ENCODE measurements at places on chromosomes 13 and 19. TPM values are rescaled to one million over a fixed set of nuclear protein-coding genes. Genes with fewer than 3 reads are reported as not detected.

- DNase-seq: no peak
Measured at GRCh38 chr13:34001389-34001788, 183.4 kb downstream of the RFC3 start.

The TGFB1 gene
- total RNA-seq: 102 TPM

DNA sequence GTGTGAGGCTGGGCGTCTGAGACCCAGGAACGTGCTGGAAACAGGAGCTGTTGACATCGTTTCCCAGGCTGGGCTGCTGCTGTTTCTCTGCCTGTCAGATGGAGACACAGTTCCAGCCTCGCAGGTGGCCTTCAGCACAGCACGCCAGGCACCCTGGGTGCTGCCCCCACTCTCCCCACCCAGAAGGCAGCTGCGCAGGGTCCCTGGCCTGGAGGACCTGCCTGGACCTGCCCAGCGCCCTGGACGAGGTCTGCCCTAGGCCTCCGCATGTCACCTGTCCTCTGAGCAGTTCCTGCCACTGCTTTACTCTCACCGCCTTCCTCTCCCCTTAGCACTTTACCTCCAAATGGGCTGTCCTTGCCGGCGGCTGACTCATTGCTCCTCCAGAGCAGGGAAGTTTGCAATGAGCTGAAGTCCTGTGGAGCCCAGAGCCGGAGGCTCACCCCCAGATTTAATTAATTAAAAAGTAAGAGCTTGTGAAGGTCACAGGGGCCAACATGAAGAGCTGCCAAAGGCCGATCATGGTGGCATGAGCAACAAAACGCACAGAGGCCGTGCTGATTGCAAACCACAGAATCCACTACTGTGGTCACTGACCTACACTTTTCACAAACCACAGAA lies 32.2 kb downstream of the C13orf46 start:
- DNase-seq: no peak

DNA sequence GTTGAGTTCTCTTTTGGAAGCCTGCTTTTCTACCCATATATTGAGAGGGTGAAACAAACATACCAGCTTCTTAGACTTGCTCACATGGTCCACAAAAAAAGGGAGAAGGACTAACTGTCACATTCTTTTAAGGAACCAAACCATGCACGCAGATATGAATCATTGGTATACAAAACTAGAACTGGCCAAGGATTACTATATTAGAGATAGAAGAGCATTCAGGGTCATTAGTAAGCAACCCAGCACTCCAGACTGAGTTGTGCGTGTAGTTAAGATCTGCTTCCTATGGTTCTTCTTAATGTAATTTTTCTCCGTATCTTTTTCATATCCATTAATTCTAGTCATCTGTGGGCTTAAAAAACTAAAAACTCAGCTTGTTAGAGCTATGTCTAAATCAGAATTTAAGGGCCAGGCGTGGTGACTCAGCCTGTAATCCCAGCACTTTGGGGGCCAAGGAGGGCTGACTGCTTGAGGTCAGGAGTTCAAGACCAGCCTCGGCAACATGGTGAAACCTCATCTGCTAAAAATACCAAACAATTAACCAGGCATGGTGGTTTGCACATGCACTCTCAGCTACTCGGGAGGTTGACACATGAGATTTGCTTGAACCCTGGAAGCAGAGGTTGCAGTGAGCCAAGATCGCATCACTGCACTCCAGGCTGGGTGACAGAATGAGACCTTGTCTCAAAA lies 19.6 kb downstream of the ALG5 start:
- no peak for DNase-seq

- DNase-seq: no peak
Measured at GRCh38 chr13:98890186-98890585, 87.7 kb downstream of the DOCK9 start.

The OVOL3 gene
- 0.63 TPM for total RNA-seq

The SYCN gene
- total RNA-seq: not detected

DNA sequence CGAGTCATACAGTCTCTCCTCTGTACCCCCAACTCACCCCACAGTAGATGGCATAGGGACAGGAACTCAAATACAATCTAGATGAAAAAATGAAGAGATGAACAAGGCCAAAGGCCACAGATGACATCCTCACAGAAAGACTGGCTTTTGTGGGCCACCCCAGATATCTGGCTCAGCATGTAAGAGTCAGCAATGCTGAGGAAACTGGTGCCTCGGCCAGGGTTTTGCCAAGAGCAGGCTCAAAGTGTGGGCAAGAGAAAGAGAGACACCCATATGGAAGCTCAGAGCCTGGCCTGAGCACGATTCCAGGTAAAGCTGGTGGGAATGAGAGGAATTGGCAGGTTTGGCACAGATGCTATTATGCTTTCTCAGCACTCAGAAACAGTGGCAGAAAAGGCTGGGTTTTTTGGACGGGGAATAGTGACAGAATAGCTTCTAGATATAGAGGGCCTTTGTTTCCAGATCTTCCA lies 460.6 kb downstream of the FOXO1 start:
- DNase-seq: no peak

The SELENOV gene
- not detected for total RNA-seq

The LAIR1 gene
- total RNA-seq: not detected

The CIRBP gene
- total RNA-seq: 386 TPM

- no peak for DNase-seq
Measured at GRCh38 chr19:5624741-5625278, 1.9 kb downstream of the SAFB start.

DNA sequence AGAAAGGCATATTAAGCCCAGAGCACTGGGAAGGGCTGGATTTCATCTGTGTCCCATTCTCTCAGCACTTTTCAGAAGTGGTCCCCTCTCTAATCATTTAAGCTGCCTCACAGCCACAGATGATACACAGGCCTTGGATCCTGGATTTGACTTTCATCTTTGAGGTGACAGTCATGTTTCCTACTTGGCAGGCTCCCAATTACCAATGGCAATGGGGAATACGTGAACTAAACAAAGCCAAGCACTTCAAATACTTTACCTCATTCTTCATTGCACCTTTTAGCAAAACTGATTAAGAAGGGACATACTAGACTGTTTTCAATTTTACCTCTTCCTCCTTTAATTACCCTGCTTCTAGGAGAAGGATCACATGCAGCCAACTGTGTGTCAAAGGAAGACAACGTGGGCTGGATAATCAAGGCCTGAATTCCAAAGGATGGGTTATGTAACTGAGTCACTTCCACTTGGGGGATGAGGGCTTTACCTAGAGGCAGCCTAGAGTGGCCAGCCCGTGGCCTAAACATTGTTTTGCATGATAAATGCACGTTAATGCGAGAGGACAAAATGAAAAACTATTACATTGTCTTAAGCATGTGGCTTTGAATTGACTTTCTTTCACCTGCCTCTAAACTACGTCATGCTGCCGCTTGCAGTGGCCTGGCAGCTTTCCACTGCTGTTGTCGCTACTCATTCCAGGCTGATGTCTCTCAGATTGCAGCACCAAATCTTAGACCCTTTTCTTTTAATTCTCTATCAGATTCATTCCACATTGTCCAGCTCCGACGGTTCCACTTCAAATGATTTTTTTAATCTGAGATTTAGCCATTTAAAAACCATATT lies 95.0 kb downstream of the KCTD12 start:
- DNase-seq: no peak

The ZNF492 gene
- not detected for total RNA-seq

The RFXAP gene
- total RNA-seq: 29.2 TPM

DNA sequence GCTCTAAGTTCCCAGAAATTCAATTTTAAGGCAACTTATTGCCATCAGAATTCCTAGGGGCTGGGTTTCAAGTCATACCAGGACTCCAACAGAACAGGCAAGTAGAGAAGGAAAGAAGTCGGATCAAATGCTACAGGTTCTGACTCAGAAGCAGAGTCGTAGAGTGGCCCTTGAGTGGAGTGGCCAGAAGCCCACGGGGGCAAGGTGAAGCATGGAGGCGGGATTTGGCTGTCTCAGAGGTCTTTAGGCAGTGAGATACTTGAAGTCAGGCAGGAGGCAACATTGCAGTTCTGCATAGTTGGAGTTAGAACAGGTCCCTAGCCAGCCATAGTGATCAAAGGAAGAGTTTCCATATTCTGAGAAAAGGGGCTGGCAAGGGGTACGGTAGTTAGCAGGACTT lies 111.6 kb downstream of the NHLRC3 start:
- no peak for DNase-seq

GRCh38 chr13:66138172-66138811 lies 1091.8 kb downstream of the PCDH9 start:
- no peak for DNase-seq

The STK11 gene
- 73.2 TPM for total RNA-seq

The COMP gene
- not detected for total RNA-seq

The MUC16 gene
- not detected for total RNA-seq

DNA sequence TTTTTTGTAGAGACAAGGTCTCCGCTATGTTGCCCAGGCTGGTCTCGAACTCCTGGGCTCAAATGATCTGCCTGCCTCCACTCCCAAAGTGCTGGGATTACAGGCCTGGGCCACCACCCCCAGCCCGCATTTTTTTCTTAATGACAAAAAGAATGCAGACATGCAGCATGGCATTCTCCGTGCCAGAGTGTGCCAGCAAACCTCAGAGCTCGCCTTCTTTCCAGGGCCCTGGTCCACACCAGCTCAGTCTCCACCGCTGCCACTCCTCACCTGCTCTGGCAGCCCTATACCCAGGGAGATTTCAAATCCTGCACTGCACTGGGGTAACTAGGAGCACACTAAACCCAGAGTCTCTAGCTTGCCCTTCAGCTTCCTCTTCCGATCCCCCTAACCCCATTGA lies 41.7 kb downstream of the ZIC5 start:
- DNase-seq: no peak

DNA sequence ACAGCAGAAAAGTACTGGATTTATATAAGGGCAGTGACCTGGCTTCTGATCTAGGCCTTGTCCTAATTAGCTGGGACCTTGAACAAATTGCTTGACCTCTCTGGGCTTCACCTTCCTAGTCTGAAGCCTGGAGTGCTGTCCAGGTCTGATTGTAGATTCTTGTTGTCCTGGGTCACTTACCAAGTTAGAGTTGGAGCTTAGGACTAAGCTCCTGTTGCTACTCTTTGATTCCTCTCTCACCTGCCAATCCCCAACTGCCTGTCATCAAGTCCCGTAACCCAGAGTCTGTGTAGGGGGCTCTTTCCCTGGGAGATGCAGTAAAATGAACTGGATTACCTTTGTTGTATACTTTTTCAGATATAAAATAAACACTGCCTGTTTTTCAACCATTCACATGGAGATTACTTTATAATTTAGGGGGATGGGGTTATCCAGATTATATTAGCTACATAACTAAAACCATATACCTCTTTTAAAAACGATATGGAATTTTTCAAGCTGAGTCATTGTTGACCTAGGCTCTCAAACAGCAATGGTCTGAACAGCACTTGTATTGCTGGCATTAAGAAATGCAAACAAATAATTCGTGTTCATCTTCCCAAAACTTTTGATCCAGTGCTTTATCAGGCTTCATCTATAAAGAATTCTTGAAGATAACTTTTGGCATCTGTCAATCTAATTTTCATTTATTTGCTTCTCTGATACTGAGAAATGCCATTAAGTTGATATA lies 5.8 kb downstream of the ARHGAP35 start:
- no peak for DNase-seq

DNA sequence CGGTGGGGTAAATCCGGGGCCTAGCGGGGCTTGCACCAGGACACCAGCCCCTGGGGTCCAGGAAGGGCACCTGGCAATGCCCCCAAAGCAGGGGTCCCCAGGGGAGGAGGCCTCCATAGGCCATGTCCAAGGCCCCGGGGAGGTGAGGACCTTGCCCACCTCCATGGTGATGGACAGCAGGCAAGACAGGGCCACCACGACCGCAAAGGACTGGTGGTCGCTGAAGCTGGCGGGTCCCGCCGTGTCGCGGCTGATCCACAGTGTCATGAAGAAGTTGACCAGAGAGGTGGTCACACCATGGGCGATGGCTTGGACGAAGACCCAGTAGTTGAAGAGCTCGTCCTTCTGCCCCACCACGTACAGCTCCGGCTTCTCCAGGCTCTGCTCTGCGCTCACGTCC lies 26.8 kb downstream of the ATP8B3 start:
- DNase-seq: no peak

DNA sequence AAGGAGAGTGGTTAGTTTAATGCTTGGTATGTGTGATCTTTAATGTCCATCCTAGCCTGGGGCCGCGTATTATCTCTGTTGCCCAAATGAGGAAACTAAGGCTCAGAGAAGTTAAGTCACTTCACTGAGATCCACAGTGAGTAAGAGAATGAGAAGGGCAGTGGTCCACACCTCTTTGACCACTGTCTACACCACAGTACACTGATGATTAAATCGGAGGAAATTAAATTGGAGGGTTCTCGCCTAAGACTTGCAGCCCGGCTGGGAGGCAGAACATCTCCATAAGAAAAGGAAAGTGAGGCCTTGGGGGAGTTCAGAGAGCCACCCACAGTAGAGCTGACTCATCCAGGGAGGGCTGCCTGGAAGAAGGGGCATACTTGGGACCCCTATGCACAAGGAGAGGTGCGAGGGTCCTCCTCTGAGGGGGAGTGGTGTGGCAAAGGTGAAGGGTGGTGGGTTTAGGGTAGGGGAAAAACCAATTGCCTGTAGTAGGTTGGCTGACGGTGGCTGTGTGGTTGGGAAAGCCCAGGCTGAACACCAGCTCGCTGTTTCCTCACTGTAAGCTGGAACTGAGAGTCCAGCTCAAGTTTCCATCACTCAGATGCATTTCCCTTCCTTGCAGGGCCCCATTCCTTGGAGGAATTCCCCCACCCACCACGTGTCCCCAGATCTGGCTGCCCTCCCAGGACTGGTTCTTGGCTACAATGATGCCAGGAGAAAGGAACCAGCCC lies 15.0 kb upstream of the DHRS12 start:
- no peak for DNase-seq

The PRODH2 gene
- not detected for total RNA-seq

GRCh38 chr19:9849791-9850190 lies 14.7 kb downstream of the PIN1 start:
- no peak for DNase-seq

GRCh38 chr19:6113616-6114188 lies 3.4 kb upstream of the RFX2 start:
- no peak for DNase-seq

GRCh38 chr19:1411255-1412191 lies 4.1 kb downstream of the DAZAP1 start:
- DNase-seq: peak; percentile 46

The FXYD3 gene
- not detected for total RNA-seq

GRCh38 chr13:110916301-110917142 lies 1.7 kb upstream of the ANKRD10 start:
- no peak for DNase-seq

DNA sequence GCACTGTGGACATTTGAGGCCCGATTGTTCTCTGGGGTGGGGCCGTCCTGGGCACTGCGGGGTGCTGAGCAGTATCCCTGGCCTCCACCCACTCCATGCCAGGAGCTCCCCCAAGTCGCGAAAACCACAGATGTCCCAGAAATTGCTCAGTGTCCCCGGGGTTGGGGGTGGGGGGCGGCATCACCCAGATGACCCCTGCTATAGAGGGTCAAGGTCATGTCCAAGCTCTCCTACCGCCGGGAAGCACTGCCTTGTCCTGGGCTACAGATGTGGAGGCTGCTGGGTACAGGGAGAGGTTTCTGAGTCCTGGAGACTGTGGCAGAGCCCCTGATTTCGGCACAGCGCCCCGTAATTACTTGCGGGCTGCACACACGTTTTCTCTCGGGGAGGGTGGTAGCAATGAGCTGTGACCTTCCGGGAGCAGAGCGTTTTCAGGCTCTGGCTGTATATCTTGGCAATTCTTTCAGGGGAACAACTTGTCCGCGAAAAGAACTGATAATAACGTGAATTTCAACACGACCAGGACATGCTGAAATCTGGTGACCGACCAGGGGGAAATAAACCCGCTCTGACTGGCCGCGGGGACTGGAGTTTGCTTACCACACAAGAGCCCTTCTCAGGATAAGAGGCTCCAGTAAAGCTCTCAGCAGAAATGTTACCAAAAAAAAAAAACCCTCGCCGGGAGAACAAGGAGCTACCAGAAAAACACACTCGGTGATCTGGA lies 68.1 kb downstream of the GNG7 start:
- DNase-seq: no peak

GRCh38 chr13:103354171-103354570 lies 288.0 kb upstream of the SLC10A2 start:
- no peak for DNase-seq

All from A673 (cell line).